ENCODE measurements at places on chromosomes 5 and 9. TPM values are rescaled to one million over a fixed set of nuclear protein-coding genes. Genes with fewer than 3 reads are reported as not detected.
A peak's percentile ranks its signal among the peaks of the same experiment; 100 is the strongest.

PCDHB16 gene
- 2.5 TPM for total RNA-seq

IL4 gene
- total RNA-seq = not detected

DNA sequence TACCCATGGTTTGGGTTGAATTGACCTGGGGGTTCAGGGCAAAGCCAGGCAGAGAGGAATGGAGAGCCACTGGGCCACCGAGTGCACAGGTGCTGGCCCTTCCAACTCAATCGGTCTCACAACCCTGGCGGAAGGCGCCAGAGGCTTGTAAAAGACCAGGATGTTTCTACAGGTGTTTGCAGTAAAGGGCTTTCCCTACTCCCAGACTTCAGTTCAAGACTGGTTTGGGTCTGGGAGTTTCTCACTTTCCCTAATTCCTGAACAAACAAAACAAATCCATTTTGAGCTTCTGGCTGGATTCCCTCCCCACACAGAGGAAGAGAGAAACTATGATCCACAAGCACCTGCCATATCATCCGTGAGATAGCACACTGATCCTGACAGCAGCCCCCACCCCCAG, 125.2 kb upstream of the KLF4 start:
- no peak for DNase-seq

DNA sequence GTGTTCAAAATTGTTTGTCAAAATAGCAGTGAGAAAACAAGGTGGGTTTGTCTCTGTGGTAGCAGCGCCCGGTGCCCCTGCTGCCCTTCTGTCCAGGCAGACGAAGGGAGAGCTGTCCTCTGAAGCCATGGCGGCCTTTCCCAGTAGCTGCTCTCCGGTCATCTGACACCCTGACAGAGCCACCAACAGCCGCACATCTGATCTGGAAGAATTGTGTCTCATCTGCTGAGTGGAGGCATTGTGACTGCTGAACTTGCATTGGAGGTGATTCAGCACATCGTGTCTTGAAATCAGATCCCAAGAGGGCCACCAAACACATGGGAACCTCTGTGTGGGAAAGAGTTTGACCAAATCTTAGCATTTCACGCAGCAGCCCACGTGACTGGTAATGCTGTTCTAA, 337.6 kb upstream of the IRX1 start:
- no peak for DNase-seq

DNA sequence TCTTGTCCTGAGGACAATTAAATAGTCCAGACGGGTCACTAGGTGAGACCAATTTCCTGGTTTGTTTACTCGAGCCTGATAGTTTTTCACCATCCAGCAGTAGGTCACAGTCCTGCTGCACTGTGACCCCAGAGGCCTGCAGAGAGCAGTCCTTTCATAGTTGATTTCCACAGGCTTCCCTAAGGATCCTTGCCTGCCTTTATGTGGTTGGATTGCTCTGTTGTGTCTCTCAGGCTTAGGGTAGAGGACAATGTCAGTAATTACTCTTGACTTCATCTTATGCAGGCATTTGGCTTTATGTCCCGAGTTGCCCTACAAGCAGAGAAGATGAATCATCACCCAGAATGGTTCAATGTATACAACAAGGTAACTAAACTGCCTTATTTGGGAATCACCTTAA, 9.0 kb upstream of the CATSPER3 start:
- DNase-seq = no peak

DNA sequence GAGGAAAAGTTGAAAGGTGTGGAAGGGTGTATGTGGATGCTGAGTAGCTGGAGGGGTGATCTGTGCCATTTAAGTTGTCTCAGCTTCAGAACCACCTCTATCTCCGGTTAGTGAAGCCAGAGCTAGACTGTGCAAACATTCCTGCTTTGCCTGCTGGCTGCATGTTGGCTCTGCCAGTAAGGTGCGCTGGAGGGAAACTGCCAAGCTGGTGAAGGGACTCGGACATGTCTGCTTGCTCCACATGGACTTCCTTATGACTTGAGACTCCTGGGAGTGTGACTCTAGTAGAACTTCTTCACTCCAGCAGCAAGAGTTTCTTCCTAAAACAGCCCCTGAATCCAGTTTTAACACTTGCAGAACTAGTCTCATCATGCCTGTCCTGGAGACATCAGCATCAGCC, 27.9 kb downstream of the DAB2 start:
- no peak for DNase-seq

DNA sequence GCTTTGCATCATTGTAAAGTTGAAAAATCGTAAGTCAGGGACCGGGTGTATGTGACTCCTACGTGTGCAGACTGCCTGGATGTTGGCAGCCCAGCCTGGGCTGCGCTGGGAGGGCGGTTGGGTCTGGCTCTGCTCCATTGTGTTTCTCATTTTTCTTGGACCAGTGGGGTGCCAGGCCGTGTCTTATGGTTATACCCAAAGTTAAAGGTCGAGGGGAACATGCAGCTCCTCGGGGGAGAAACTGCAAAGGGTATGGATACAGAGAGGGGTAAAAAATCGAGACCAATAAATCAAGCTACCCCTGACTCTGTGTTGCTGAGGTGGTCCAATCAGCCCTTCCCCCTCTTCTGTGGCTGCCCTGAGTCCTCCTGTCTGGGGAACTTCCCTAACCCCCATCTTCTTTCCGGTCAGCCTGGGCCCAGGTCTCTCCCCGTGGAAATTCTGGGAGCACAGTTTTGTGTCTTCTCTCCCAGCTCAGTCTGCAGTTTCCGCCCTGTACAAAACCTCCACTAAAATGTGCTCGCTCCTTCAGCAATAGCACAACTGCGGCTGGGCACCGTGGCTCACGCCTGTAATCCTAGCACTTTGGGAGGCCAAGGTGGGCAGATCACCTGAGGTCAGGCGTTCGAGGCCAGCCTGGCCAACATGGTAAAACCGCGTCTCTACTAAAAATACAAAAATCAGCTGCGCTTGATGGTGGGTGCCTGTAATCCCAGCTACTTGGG, 34.1 kb upstream of the UNC5A start:
- no peak for DNase-seq

- DNase-seq = no peak
These were observed 652.8 kb upstream of the CTNND2 start for GRCh38 chr5:12557012-12557411.

- DNase-seq = peak; percentile 50
These were observed 47.6 kb downstream of the ADAMTS2 start for GRCh38 chr5:179297486-179298180.
